ENCODE measurements at places on chromosomes 12 and 14. TPM values are rescaled to one million over a fixed set of nuclear protein-coding genes. Genes with fewer than 3 reads are reported as not detected.

DNA sequence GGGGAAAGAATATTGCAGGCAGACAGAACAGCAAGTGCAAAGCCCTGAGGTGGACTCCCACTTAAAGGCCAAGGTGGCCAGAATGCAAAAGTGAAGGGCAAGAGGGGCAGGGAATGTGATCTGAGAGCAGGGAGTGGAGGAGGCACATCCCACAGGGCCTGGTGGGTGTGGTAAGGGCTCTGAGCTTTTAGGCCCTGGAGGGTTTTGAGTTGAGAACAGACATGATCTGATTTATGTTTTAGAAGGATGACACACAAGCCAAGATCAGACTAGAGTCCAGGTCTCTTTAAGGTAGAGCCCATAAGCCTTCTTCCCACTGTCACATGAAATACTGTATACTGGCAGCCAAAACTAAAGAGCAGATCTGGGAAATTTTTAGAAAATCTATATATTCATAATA is 162.5 kb downstream of the SLC38A4 start:
- no peak for DNase-seq

- DNase-seq = no peak
Observed at GRCh38 chr12:3493859-3494176, 2.8 kb downstream of the PRMT8 start.

DNA sequence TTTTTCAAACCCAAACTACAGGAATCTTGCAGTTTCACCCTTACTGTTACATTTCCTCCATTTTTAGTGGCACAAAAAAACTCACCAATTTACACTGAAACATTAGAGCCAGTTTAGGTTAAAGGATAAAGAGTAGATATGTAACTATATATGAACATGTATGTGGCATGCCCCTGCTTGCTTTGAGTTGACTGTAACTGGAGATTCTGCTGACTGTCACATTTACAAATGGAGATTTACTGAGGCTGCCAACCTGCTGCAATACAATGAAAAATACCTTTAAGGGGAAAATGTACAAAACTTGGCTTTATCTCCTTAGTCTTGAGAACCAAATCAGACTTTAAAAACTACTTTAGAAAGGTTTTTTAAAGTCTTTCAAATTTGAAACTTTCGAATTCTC is 28.3 kb downstream of the STON2 start:
- no peak for DNase-seq

DNA sequence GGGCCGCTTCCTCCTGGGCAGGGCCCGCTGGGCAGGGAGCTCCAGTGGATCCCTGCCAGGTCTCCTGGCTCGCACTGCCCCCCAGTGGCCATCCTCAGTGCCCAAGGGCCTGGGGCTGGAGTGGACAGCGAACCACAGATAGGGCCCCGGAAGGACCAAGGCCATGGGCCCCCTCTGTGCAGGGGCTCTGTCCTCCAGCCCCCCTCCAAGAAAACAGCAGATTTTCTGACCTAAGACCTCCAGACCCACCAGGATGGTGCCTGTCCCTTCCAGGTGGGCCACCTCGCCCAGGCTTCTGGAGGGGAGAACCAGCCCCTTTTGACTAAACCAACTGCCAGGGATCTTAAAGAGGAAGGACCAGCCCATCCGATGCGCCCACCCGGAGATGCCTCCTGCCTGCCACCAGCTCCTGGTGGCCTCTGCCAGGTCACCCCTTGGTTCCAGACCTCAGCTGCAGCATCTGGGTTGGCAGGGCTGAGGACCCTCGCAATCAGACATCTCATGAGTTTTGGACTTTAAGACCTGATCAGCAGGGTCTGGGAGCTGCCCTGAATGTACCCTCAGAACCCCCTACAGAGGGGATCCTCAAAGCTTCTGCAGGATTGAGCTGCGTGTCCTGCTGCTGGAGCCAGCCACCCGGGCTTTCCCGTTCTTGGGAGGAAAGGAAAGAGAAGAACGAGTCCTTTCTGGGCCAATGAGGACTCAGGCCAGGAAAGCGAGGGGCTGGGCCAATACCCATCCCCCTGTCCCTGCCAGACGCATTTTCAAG is 325.8 kb upstream of the DIO3 start:
- DNase-seq = peak; percentile 34

GRCh38 chr14:58395562-58395811 is 243 bp upstream of the TOMM20L start:
- no peak for DNase-seq

The CCDC175 gene
- not detected for total RNA-seq

The RDH12 gene
- not detected for total RNA-seq

Data from fibroblast of lung (primary cell).